ENCODE measurements at places on chromosomes 1 and 21. TPM values are rescaled to one million over a fixed set of nuclear protein-coding genes. Genes with fewer than 3 reads are reported as not detected.

DNA sequence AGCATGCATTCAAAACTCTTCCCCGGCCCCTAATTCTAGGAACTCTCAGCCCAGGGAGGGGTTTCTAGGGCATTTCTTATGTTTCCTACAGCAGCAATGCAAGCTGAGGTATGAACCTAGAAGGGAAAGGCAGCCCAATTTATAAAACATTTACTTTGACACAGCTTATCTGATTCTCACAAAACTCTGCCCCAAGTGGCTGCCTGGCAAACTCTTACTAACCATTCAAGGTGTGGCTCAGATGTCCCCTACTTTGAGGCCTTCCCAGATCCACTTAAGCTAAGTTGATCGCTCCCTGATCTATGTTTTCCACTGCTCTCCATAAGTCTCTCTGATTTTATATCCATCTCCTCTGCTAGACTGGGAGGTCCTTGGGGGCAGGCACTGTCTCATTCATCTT is 35.4 kb downstream of the AK2 start:
- no peaks in the 10 kb centered on the region for H3K27me3 ChIP-seq
- H3K27ac ChIP-seq, result no peak overlapping the region
- no peak for DNase-seq
- peaks cover 54% of the 10 kb centered on the region for H3K4me1 ChIP-seq
- peaks cover 18% of the 10 kb centered on the region for H3K36me3 ChIP-seq

- no peaks in the 10 kb centered on the region for H3K27me3 ChIP-seq
- no peak overlapping the region for H3K4me3 ChIP-seq
- no peak overlapping the region for H3K27ac ChIP-seq
- H3K36me3 ChIP-seq, result no peaks in the 10 kb centered on the region
- H3K4me1 ChIP-seq, result no peaks in the 10 kb centered on the region
Measured at GRCh38 chr1:163876546-163876945, 554.8 kb downstream of the NUF2 start.

DNA sequence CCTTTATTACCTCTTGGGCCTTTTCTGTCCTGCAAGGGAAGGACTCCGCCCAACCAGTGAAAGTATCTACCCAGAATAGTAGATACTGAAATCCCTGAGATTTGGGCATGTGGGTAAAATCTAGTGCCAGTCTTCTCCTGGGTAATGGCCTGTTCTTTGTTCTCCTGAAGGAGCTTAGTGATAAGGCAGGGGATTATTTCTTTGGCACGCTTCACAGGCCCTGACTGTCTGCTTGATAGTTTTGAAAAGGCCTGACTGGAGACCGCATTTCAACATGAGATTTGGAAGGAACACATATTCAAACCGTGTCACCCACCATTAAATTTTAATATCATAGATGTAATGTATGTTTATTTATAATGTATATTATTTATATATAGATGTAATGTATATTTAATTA is 48.9 kb downstream of the RASAL2 start:
- H3K27ac ChIP-seq, result no peak overlapping the region
- no peaks in the 10 kb centered on the region for H3K4me1 ChIP-seq
- no peaks in the 10 kb centered on the region for H3K36me3 ChIP-seq
- DNase-seq, result no peak
- H3K4me3 ChIP-seq, result no peak overlapping the region

GBP3 gene
- total RNA-seq, result 5.7 TPM

- H3K4me3 ChIP-seq, result no peak overlapping the region
- no peaks in the 10 kb centered on the region for H3K36me3 ChIP-seq
- H3K27me3 ChIP-seq, result no peaks in the 10 kb centered on the region
- H3K4me1 ChIP-seq, result no peaks in the 10 kb centered on the region
- DNase-seq, result no peak
Measured at GRCh38 chr1:190175320-190175719, 302.3 kb downstream of the BRINP3 start.

DNA sequence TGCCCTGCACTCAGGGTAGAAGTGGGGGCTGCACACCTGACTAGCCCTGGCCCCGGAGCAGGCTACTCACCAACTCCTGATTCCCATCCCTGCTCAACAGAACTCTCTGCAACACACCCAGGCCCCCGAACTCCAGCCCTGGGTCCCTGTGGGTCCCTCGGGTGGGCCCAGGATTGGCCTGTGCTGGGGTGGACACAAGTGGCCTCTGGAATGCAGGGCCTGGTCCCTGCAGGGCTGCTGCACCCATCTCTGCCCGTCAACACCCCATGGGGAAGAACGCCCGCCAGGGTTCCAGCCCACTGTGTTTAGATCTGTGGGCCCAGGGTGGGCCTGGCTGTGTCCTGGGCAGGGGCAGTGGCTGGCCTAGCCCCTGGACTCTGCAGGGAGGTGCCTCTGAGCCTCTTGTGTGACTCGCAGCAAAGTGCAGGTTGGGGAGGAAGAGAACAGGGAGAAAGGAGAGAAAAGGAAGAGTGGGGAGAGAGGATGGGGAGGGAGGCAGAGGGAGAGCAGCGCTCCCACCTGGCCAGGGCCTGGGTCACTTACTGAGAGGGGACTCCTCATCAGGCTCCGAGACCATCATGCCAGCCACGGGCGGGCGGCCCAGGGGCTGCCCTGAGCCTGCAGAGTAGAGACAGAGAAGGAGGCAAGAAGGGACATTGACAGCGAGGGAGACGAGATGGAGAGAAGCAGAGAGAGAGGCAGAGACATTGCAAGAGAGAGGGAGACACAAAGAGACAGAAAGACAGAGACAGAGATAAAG is 43.9 kb downstream of the HSPG2 start:
- no peaks in the 10 kb centered on the region for H3K27me3 ChIP-seq
- DNase-seq, result no peak
- H3K27ac ChIP-seq, result no peak overlapping the region
- H3K4me1 ChIP-seq, result no peaks in the 10 kb centered on the region
- no peak overlapping the region for H3K4me3 ChIP-seq

RCSD1 gene
- 65.8 TPM for total RNA-seq

GLIS1 gene
- not detected for total RNA-seq

All from activated CD4-positive, alpha-beta memory T cell treated with anti-CD3 and anti-CD28 coated beads for 36 hours (primary cell).